Right lobe of liver (tissue), 6 donors: ENCODE measurements at places on chromosomes 1 and 21. TPM values are rescaled to one million over a fixed set of nuclear protein-coding genes. Genes with fewer than 3 reads are reported as not detected.

DNA sequence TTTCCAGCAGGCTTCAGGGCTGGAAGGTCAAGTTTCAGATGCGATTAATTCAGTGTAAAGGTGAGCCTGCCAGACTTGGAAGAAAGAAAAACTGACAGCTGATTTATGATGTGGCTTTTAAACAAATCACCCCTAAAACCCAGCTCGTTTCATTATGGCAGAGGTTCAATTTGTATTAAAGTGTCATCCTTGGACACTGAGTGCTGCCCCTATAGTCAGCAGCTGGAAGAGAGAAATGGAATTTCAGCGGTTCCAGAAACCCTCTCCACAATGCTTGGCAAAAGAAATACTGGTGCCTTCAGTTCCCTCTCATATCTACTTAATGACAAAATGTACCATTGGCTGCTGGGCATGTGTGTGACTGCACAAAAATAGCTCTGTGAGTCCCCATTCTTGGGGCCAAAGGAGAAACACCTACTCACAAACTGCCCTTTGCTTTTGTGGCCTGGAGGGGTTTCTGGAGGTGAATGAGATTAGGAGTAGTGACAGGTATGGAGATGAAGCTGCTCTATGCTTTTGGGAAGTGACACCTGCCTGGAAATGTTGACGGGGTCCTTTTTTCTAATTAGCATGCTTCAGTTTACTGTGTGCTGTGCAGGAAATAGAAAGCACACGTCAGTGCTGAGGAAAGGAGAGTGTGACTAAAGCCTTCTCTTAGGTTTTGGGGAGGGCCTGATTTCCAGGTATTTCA, 95.1 kb upstream of the TSPAN2 start:
- no peak for DNase-seq

GRCh38 chr1:212649020-212649419, 40.5 kb downstream of the ATF3 start:
- no peak for DNase-seq

- peak; percentile 75 for DNase-seq
Measured at GRCh38 chr1:203306089-203306964, 1.0 kb downstream of the BTG2 start.

Gene GJA4
- 9.3 TPM for total RNA-seq

- DNase-seq: no peak
Measured at GRCh38 chr1:68481041-68481440, 15.8 kb downstream of the DEPDC1 start.

Gene CIART
- total RNA-seq: 2.0 TPM

Gene CYP2J2
- 81.7 TPM for total RNA-seq

DNA sequence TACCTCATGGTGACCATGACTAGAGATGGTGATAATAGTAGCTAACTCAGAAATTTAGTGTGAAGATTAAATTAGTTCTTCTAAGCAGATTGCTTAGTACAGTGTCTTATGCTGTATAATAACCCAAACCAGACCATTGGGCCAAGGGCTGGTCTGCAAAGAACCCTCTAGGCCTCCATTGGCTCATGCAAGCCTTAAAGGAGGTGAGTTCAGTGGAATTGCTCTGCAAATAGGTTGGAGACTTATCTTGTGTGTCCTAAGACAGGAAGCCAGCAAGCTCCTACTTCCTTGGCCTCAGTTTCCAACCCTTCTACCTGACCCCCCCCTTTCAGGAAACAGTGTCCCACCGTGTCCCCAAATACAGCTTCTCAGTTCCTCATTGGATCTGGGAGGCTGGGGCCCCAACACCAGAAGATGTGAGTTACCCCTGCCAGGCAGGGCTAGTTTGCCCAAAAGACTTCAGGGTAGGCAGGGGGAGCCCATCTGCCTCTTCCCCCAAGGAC, 1.9 kb upstream of the MEF2D start:
- no peak for DNase-seq

DNA sequence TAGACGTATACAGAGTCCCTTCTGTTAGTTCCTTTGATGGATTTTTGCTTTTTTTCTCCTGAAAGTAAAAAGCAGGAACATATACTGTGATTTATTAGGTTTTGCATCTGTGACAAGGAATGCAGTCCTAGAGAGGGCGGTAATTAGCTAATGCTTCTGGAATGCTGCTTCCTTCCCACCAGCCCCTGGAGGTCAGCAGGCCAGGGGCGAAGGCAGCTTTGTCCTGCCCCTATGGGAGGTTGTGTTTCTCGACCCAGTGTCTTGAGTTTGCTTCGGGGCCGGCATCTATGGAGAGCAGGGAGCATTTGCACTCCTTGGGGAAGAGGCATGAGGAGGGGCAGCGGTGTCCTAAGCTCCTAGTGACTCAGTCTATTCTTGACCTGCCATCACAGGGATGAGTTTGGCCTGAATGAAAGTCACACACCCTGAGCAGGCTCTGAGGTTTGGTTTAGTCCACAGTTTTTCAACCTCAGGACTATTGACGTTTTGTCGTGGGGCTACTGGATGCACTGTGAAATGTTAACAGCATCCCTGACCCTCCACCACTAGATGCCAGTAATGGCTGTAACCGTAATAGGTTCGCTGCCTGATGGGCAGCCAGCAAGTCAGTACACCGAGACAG, 85.0 kb upstream of the KCNJ15 start:
- no peak for DNase-seq

GRCh38 chr1:218942431-218942830, 231.2 kb upstream of the LYPLAL1 start:
- no peak for DNase-seq

GRCh38 chr1:145859491-145860023, 676 bp upstream of the PIAS3 start:
- DNase-seq: peak; percentile 94

Gene C1orf115
- total RNA-seq: 45.2 TPM

Gene FLG2
- total RNA-seq: not detected

GRCh38 chr1:58409890-58410289, 136.6 kb downstream of the OMA1 start:
- DNase-seq: no peak

Gene EDEM3
- total RNA-seq: 30.4 TPM

DNA sequence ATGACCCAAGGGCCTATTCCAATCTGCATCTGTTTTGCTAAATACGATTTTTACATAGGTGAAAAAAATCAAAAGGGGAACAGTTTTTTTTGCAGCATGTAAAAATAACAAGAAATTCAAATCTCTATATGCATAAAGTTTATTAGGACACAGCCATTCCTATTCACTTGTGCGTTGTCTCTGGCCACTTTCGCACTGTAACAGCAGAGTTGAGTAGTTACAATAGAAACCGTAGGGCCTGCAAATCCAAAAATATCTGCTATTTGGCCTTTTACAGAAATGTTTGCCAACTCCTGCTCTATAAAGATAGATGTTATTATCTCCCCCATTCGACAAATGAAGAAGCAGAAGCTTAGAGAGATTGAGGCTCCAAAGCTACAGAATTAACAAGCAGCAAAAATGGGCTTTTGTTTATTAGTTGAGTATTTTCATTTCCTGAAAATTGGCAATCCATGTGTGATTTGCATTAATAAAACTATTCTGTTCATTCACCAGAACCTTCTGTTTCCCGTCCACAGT, 5.5 kb downstream of the DYNLT5 start:
- no peak for DNase-seq

Gene ADAMTS4
- 3.4 TPM for total RNA-seq

Gene PROX1
- total RNA-seq: 165 TPM

GRCh38 chr1:237306726-237307125, 264.7 kb downstream of the RYR2 start:
- no peak for DNase-seq

DNA sequence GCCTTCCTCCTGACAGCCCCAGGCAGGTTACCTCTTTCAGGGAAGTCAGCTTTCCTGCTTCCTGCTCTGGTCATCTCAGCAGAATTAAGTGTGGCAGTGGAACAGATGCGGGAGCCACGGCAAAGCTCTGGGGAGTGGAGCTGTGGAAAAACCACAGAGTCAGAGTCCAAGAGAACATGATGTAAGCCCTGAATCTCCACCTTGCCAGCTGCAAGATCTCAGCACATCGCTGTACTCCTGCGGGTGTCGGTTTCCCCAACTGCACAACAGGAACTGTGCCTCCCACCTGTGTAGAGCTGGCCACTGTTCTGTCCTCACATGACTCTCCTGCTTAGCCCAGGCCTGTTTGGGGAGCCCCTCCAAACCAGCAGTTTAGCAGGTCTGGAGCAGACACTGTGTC, 123.7 kb downstream of the MATN1 start:
- DNase-seq: no peak
